ENCODE measurements at places on chromosomes 7 and 10.

DNA sequence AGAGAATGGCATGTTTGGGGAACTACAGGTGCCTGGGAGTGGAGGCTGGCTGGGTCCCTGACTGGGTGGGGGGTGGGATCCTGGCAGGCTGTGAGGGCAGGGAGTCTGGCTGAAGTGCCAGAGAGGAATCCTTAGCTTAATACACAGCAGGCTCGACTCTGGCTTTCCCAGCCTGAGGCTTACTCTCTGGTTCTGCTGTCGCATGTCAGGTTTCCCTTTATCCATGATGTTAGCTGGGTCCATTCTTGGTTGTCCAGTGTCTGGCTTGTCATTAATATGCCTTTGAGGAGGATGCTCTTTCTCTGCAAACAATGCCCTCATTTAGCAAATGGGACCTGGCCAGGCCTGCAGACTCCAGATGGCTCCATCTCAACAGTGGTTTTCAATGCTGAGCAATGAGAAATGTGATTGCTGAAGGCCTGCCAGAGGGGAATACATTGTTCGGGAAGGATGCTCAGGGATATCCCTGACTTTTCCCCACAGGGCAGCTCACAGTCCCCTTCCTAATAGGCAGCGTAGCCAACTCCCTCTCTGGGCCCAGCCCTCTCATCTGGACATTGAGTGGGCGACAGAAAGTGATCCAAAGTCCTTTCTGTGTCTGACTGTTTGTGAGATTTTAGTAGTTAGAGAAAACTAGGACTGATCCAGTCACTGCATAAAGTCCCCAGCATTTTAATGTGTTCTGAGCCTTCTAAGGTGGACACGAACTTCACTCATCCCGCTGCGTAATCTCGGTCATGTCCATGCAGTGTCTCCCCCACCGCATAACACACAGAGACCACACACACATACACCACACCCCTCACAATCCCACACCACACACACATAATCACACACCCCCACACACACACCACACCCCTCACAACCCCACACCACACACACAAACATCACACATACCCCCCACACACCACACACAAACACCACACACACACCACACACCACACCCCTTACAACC is 124.9 kb downstream of the ANLN start:
- no peak for DNase-seq

DNA sequence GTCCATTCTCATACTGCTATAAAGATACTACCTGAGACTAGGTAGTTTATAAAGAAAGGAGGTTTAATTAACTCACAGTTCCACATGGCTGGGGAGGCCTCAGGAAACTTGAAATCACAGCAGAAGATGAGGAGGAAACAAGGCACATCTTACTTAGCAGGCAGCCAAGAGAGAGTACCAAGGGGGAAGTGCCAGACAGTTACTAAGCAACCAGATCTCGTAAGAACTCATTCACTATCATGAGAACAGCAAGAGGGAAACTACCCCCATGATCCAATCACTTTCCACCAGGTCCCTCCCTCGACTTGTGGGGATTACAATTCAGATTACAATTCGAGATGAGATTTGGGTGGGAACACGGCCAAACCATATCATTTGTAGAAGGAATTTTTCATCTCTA is 36.3 kb downstream of the NHLRC2 start:
- DNase-seq: no peak

GRCh38 chr7:131431756-131432155 is 104.1 kb downstream of the MKLN1 start:
- no peak for DNase-seq

GRCh38 chr10:104054430-104054829 is 31.2 kb downstream of the COL17A1 start:
- peak; percentile 18 for DNase-seq

GRCh38 chr7:114345494-114345893 is 69.1 kb upstream of the FOXP2 start:
- no peak for DNase-seq

- DNase-seq: no peak
Observed at GRCh38 chr10:82335831-82336230, 460.8 kb downstream of the NRG3 start.

- no peak for DNase-seq
Observed at GRCh38 chr7:130079846-130080394, 9.6 kb downstream of the KLHDC10 start.

- no peak for DNase-seq
Observed at GRCh38 chr7:4267341-4268039, 414.6 kb upstream of the FOXK1 start.

DNA sequence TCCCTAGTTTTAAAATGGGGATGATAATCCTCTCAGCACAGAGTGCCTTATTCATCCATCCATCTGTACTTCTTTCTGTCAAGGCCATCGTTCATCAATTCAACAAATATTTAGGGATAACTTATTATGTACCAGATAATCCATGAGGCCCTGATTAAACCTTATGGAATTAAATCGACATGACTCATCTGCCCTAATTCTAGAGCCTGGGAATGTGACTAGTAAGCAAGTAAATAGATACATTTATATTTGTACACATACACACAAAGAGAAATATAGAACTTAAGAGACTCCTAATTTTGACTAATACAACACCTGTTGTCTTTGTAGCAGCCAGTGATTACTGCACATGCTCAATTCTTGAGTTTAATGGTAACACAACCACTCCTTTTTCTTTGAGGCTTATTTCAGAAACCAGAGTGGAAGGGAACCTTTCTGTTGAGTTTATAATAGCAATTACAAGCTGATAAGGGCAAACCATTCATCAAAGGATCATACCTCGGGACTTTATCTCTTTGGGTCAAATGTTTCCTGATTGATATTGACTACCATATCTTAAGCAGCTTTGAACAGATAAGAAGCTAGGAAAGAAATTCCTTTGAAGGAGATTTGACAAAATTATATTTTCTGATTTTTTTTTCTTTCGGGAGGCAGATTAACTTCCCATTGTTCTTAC is 122.7 kb downstream of the ARID5B start:
- no peak for DNase-seq

DNA sequence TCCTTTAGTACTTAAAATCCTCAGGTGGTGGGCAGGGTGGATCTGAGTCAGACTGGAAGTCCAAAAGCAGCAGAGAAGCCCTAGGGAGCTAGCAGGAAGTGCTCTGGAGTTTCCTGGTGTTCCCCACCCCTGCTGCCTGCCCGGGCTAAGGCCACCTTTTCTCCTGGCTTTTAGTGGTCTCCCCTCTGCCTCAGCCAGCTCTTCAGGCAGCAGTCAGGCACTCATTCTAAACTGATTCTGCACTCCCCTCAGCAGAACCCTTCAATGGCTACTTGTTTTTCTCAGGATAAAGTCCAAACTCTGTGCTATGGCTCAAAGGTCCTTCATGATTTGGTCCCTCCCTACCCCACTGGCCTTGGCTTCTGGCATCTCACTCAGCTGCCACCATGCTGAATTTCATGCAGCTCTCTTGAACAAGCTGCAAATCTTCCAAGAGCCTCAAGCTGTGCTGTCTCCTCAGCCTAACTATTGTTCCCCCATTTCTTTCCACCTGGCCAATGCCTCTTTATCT is 28.9 kb upstream of the DNMBP start:
- DNase-seq: no peak

DNA sequence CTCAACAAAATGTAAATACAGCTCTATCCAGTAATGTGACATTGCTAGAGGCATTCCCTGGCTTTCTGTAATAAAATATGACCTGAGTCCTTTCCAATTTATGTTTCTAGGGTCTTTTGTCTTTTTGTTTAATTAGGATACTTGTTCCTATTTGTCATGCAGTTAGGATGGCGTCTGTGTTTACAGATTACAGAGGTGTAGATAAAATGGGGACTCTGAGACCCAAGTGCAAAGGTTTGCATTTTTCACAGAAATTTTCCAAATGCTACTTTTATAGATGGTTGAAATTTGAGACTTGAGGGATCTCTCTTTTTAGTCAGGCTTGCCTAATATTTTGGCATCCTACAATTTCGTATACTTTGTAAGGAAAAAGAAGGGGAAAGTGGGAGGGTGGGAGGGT is 332.4 kb downstream of the PTEN start:
- no peak for DNase-seq

DNA sequence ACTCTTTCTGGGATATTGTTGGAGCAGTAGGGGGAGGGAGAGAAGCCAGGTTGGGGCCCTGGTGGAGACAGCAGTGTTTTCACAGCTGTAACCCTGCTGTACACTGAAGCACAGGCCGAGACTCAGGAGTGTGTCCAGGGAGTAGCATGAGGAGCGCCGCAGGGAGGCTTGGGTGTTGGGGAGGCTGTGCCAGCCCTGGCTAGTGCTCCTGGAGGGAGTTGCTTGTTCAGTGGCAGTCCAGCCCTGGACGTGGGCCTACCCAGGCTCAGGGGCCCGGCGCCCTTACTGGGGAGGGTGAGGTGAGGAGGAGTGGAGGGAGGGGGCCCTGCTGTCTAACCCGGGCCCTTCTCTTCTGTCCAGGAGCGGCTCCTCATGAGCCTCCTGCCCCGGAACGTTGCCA is 35.9 kb downstream of the ADCY1 start:
- no peak for DNase-seq

All from BJ (cell line).